HS-27A (cell line): ENCODE measurements at places on chromosomes 5 and 9.

DNA sequence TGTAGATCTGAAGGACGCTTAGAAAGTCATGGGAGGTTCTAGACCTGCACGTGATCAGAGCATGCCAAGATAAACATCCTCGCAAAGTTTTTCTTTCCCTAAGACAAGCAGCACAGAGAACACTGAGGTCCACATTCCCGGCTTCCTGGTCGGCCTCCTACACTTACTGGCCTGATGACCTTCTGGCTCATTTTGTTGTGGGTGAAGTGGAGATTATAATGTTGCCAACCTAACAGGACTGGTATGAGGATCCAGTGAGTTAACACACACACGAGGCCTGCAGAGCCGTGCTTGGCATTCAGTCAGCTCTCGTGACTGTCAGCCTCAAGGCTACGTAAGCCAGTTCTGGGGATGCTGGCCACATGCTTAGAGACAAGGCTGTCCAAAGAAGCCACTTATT is 186.0 kb downstream of the TENT4A start:
- no peak for DNase-seq

GRCh38 chr9:119677811-119678505 is 308.7 kb upstream of the BRINP1 start:
- no peak for DNase-seq

DNA sequence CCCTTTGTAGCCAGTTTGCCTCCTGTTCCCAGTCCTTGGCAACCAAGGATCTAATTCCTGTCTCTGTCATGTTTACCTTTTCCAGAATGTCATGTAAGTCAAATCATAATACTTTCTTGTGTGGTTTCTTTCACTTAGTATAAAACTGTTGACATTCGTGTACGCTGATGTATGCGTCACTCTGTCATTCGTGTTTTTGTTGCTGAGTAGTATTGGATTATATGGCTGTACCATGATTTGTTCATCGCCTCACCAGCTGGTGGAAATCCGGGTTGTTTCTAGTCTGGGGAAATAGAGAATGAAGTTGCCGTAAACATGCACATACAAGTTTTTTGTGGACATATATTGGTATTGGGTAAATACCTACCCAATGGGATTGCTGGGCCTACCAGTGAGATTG is 97.4 kb downstream of the ANGPTL2 start:
- DNase-seq: no peak

DNA sequence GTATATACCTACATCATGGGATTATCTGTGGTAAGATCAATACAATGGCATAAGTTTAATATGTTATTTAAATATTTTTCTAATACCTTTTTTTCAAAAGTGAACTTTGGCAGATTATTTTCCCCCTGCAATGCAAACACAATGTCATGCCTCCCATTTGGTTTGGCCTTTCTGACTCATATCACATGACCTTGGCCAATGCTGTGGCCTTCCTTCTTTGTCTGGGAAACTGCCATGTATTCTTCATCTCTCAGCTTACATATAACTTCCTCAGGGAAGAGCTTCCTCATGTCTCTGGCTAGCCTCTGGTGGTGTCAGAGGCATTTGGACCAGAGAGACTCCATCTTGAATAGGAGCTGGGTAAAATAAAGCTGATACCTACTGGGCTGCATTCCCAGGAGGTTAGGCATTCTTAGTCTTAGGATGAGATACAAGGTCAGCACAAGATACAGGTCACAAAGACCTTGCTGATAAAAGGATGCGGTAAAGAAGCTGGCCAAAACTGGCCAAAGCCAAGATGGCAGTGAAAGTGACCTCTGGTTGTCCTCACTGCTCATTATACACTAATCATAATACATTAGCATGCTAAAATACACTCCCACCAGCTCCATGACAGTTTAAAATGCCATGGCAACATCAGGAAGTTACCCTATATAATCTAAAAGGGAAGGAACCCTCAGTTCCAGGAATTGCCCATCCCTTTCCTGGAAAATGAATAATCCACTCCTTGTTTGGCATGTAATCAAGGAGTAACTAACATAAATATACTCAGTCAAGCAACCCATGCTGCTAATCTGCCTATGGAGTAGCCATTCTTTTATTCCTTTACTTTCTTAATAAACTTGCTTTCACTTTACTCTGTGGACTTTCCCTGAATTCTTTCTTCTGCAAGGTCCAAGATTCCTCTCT is 76.0 kb downstream of the C9orf153 start:
- no peak for DNase-seq

GRCh38 chr9:113876993-113877368 is 872 bp downstream of the ZNF618 start:
- DNase-seq: no peak

- DNase-seq: no peak
Measured at GRCh38 chr9:116319480-116319879, 165.9 kb downstream of the PAPPA start.

DNA sequence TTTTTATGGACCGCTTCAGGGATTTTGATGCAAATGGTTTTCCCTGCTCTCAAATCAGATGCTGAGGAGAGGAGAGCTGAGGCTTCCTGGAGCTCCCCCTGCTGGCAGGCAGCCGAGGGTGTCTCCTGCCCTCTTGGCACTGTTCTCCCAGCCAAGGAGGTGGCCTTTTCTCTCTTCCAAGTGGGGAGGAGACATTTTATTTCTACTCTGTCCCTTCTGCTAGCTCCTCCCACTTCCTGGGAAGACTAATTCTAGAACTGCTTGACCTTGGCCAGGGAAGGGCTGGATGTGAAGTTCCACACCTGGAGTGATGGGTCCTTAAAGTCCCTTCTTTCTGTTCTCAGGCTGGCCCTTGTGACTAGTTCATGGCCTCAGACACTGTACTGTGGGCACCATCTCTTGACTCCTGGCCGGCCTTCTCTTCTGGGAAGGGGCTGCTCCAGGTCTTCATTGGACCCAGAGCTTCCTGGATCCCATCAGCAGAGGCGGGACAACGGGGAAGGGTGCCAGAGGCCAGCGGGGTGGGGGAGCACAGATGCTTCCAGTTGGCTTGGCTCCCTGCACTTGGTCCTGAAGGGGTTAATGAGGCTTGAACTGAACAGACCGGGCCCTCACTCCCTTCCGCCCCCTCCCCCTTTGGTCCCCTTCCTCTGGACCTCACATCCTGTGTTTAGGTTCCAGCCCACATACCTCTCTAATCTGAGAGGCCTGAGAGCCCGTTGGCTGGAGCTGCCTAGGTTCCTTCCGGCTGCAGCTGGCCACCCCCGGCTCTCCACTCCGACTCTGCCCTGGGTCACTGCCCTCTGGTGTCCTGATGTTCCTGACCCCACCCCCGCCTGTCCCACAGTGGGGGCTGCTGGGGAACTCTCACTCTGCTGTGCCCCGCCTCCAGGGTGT is 32.1 kb downstream of the PTPA start:
- peak; percentile 81 for DNase-seq

GRCh38 chr5:6819521-6819920 is 106.3 kb downstream of the TENT4A start:
- DNase-seq: no peak

DNA sequence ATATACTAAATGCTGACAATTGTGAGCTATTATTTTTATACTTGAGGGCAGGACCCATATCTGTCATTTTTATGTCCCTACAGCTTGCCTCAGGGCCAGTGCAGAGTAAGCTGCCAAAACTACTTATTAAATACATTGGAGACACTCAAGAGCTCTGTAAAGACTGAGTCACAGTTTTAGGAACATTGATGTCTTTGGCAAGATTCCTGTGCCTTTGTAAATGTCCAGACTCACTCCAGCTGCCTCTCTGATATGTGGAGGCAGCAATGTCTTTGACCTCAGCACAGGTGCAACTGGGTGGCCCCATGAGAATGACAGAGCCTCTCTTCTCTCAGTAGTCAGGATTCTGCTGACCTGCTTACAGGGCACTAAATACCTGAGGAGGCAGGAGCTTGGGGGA is 363.2 kb downstream of the OSTF1 start:
- no peak for DNase-seq

DNA sequence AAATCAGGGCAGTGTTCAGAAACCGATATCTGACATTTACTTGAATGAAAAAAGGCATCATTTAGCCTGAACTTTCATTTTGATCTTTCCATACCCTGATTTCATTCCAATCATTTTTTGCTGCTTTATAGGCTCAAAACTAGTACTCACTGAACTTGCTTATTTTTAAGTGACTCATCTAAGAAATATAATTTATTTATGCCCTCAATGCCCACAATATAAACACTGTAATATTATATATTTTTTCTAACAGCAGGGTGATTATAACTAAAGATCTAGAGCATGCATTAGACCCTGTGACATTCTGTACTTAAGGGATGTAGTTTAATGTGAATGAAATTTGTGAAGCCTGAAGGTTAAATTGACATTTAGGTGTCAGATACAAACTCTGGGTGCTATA is 446.1 kb upstream of the CDH10 start:
- DNase-seq: no peak

- DNase-seq: no peak
Measured at GRCh38 chr5:124039410-124039809, 527.4 kb downstream of the CSNK1G3 start.

DNA sequence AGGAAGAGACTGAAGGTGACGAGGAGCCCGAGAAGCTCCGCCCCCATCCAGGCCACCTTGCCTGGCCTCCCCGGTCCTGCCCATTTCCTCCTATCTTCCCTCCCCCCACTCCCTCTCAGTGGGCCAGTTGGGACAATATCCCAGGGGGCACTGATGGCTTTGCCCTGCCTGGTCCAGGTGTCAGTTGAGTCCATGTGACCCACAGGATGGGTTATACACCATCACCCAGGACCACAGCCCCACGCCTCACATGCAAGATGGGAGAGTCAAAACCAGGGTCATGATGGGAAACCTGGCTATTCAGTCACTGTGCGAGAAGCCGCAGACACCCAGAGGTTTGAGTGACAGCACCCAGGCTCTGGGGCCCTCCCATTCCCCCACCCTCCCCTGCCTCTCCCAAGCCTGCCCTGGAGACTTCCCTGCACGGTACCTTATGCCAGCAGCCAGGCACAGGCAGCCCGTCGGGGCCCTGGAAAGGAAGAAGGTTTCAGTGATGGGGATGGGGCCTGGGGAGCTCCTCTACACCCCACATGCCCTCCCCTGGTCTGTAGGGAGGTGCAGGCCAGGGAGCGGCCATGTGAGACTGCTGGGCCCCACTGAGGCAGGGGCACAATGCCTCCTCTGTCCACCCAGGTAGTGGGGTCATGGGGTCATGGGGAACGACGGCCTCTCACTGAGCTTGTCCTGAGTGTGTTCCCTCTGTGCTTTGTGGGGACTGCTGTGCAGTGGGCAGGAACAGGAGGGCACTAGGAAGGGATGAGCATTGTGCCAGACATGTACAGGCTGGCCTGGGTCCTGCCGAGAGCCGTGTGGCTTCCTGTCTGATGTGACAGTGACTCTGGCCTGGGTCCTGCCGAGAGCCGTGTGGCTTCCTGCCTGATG is 6.3 kb upstream of the PHYKPL start:
- no peak for DNase-seq

DNA sequence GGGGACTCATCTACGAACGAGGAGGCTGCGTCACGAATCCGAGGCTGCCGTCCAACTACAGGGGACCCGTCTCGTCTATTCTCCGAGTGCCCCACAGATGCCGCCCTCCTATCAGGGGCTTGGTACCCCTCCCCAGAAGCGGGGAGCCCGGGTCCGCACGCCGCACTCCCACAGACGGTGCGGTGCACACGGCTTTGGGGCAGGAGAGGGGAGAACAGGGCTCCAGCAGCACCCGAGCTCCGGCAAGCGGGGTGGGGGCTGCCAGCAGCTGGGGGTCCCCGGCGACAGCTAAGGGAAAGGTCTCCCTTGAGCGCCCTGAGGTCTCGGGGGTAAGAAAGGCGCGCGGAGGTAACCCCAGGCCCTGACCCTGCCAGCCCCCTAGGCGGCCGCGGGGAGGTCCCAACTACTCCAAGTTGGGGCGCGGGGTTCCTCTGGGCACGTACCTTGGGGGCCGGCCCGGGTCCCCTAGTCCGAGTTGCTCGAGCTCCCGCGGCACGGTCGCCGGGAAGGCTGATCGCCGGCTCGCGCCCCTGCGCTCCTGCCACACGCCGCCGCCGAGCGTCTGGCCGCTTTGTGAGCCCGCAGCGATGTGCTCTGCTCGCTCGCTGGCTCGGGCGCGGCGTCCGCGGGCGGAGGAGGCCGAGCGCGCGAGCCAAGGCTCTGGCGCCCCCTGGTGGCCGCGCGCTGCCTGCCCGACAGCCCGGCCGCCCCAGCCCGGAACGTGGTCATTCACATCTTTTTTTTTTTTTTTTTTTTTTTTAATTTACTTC is at the start of gene SPOCK1:
Gene SPOCK1, minus strand, starts transcription at position 591 of the 770 bp plus-strand sequence.
- no peak for DNase-seq

- DNase-seq: no peak
Measured at GRCh38 chr5:171586436-171586835, 167.0 kb downstream of the FGF18 start.

GRCh38 chr5:54518146-54518817 is 723 bp downstream of the SNX18 start:
- DNase-seq: no peak

DNA sequence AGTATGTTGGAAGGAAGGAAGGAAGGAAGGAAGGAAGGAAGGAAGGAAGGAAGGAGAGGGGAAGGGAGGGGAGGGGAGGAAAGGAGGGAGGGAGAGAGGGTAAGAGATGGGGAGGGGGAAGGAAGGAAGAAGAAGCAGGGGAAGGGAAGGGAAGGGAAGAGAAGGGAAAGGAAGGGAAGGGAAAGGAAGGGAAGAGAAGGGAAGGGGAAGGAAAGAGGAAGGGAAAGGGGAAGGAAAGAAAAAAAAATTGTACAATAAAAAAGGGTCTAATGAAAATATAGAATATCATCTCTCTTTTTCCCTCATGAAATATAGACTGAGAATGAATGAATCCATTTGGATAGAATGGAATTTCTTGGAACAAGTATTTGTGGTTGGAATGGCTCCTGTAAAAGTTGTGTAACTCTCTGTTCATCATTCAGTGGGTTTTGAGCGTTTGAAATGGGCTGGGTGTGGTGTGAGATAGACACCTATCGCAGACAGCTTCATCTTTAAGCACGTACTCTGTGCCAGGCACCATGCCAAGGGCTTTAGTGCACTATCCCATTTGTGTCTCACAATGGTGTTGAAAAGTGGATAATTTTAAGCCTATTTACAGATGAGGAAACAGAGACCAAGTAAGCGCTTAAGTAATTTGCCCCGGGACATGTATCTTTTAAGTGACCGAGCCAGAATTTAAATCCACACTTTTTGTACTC is 11.6 kb upstream of the PAPPA start:
- no peak for DNase-seq

- no peak for DNase-seq
Measured at GRCh38 chr5:41065691-41066335, 5.3 kb downstream of the MROH2B start.

- no peak for DNase-seq
Measured at GRCh38 chr9:131982671-131983239, 96.9 kb downstream of the MED27 start.

DNA sequence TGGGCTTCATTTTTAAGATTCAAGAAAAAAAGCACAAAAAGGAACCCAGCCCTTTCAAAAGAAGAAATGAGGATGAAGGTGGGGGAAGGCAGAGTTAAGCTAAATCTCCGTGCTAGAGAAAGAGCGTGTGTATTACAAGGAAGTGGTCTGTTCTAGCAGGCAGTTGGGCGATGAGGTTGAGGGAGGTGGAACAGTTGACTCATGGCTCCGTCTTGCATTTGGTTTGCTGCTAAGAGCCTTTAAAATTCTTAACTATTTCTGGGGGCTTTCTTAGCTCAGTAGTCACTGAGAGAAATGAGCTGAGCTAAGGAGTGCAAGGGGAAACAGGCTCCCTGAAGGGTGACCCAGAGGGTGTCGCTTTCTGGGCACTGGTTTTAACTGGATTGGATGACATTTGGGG is 117.4 kb downstream of the GCNT1 start:
- DNase-seq: peak; percentile 75

GRCh38 chr9:88060746-88061145 is 77.5 kb downstream of the SPATA31C2 start:
- DNase-seq: no peak
